ENCODE measurements at places on chromosomes 2 and 18.

GRCh38 chr2:182866095-182866460 lies 359 bp downstream of the FRZB start:
- DNase-seq, result no peak

DNA sequence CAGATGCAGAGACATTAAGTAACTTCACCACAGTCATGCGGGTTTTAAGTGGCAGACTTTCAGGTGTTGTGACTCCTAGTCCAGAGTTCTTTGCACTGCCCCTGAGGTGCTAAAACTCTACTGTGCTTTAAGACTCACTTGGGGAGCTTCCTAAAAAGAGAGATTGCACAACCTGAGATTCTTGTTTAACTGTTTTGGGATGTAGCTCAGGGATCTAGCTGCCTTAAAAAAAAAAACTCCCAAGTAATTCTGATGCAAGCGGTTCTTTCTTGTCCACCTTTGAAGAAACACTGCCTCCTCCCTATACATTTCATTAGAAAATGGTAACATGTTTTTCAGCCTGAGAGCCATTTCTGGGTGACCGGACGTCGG lies 13.0 kb downstream of the IL37 start:
- no peak for DNase-seq

DNA sequence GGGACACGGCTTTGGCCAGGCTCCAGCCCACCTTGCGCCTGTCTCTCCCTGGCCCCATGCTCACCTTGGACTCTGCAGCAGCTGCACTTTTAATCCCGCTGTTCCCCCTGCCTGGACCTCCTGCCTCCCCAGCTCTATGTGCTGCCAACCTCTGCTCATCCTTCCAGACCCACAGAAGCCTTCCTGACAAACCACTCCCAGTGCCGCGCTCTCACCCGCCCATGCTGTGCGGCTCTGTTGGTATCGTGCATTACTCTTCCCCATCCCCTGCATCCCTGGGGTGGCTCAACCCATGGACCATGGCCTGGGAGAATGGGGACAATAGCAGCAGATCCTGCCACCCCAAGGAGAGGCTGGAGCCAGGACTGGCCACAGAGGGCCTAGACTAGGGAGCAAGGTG lies 303.6 kb downstream of the CELF4 start:
- DNase-seq, result no peak

DNA sequence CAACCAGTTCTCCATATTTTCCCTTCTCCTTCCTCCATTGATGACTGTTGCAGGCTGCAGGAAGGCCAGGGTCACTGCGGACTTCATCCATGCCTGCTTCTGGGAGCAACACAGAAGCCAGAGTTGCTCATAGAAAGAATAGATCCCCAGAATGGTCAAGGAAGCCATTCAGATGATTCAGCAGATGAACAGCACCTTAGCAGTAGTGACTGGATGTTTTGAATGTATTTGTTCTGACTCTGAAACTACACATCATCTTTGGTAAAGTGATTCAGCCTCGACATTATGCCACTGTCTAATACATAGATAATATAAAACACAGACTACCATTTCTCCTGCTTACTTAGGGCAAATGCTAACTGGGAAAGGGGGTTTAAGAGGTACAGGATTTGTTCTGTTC lies 411.6 kb downstream of the RND3 start:
- DNase-seq, result no peak

- no peak for DNase-seq
Observed at GRCh38 chr2:60648191-60648590, 94.7 kb upstream of the BCL11A start.

DNA sequence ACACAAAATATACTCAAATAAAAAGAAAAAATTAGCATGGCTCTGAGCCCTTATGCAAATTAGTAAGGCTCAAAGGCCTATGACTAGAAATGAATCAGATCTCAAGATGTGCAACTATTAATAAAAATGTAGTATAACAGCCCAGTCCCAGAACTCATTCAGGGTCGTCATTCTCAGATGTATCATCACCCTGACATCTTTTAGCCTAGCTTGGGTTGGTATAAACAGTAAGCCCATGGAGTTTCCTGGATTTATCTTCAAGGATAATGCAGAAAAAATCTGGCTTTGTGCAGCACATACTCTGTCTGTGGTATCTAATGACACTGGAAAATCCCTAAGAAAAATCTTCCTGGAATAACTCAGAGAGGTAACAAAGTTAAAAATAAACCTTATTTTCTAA lies 239.3 kb downstream of the ZNF385B start:
- DNase-seq, result no peak

DNA sequence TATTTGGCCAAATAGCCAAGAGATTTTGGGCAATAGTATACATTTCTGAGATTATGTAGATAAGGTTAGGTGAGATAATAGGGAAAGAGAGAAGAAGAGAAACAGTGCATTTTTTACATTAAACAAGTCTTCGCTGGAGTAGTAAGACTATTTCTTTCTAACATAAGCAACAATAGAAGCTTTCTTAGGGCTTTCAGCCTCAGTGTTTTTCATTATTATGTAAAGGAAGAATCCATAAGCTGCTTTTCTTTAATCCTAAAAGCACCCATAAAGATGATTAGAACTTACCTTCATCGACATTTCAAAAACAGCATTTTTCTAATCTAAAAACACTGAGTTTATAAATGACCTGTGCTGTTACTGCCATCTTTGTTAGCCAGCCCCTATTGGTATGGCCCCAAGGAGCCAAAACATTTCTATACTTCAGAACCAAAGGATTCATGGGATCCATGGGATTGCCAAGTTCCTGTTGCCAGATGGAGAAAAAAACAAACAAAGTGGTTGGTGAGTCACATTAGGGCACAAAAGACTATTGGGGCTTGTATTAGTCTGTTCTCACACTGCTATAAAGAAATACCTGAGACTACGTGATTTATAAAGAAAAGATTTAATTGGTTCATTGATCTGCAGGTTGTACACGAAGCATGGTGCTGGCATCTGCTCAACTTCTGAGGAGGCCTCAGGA lies 88.2 kb downstream of the SCG2 start:
- DNase-seq, result no peak

- no peak for DNase-seq
Observed at GRCh38 chr18:62522178-62522503, 684 bp upstream of the ZCCHC2 start.

DNA sequence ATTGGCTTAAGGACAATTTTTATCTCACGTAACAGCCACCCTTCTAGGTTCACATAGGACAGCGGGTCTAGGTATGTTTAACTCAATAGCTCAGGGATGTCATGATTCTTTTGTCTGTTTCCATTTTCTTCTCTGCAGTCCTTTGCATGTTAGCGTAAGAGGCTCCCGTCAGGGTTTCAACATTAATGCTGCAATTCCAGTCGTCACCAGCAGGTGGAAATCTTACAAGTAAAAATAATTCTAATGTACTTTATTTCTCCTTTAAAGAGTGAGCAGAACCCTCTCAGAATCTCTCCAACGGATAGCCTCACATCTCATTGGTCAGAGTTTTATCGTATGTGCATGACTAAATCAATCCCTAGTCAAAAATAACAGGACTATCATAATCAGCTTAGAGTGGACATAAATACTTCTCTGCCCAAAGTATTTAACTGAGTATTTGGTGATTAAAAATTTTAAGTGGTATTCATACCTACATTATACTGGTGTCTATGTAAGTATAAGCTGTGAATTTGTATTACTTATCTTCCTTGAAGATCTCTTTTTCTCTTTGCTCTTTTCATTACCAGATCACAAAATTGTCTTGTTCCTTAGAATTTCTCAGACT lies 487.2 kb upstream of the GCFC2 start:
- DNase-seq, result peak; percentile 5

DNA sequence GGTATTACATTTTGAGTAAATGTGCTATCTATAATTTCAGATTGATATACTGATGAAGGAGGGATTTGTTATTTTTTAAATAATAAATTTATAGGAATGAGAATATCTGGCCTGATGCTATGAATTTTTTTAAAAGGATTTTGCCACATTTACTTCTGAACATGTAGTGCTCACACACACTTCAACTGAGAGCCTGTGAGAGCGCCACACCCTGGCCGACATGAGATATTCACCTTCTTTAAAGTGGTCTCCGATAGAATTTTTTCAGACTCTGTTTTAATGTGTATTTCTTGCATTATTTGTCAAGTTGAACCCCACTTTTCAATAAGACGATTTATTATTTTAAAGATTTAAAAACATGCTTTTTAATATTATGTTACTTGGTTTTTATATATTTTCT lies 813.3 kb downstream of the DCC start:
- DNase-seq, result no peak

- DNase-seq, result no peak
Observed at GRCh38 chr2:124570872-124571271, 545.8 kb downstream of the CNTNAP5 start.

- no peak for DNase-seq
Observed at GRCh38 chr18:75638223-75638775, 210.8 kb upstream of the SMIM21 start.

All from NCI-H1694 treated with DMSO at 0.1 percent for 48 hours (cell line).